ENCODE measurements at places on chromosomes 11 and 22.

GRCh38 chr11:72975778-72976521 lies 161.7 kb downstream of the ATG16L2 start:
- no peak for DNase-seq

- no peak for DNase-seq
These were observed 468.0 kb downstream of the OPCML start for GRCh38 chr11:133064152-133064877.

DNA sequence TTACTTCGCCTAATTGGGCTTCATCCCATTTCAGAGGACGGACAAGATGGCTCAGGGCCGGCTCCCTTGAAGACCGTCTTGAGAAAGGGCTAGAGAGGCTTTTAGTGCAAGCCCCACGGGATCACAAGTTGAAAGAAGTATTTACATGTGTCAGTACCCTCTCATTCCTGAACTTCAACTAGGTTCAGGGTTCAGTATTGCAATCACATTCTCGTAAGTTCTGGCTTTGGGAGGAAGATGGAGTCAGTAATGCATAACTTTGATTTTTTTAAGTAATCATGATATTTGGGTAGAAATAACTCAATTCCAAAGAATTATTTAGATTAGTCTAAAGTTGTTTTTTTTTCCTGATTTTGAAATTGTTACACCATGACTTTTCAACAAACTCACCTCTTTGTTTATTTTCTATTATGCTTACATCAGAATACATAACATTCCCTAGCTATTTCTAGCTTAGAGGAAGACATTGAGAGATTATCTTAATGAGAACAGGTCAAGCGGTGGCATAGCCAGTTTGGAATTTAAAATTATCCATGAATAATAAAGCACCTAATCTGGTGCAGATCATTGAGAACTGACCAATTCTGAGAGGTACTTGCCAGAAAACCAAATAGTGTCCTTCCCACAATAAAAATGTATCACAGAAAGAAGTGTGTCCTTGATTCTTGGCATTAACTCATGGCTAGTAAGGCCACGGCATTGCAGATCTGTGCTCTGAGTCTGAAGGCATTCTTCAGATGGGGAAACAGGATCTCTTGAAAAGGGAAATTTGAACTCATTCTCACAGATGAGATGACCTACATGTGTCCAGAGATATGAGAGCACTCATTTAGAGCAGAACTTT lies 92.1 kb upstream of the BLID start:
- no peak for DNase-seq

- DNase-seq, result no peak
These were observed 38.9 kb downstream of the RELT start for GRCh38 chr11:73414977-73415651.

DNA sequence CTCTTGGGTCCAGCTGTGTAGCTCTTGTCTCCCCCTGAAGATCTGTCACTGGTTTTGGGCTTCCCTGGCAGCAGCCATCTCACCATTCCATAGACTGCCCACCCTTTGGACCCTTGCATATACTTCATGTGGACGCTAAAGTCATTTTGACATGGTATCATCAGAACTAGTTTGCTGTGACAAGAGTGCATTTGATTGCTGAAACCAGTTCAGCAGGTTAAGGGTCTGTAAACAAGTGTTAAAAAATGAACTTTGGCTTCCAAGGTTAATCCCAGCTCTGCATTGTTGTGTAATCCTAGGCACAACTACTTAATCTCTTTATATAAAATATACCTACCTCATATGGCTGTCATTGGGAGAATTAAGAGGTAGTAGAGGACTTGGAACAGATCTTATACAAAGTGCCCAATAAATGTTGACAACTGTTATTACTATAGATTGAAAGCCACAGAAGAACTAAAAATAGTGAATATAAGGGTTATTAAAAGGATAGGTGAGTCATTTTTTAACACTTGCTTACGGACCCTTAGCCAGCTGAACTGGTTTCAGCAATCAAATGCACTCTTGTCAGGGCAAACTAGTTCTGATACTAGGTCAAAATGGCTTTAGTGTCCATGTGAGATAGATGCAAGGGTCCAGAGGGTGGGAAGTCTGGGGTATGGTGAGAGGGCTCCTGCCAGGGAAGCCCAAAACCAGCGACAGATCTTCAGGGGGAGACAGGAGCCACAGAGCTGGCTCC lies 29.4 kb downstream of the CCDC90B start:
- DNase-seq, result no peak

DNA sequence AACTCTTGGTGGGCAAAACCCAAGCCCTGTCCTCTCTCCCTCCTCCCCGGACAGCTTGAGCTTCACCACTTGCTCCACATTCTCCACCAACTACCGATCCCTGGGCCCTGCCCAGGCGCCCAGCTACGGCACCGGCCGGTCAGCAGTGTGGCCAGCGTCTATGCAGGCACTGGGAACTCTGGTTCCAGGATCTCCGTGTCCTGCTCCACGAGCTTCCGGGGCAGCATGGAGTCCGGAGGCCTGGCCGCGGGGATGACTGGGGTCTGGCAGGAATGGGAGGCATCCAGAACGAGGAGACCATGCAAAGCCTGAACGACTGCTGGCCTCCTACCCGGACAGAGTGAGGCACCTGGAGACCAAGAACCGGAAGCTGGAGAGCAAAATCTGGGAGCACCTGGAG lies 68.9 kb upstream of the RTL6 start:
- DNase-seq, result no peak

- DNase-seq, result no peak
These were observed 968 bp downstream of the RHBDD3 start for GRCh38 chr22:29266564-29267461.

- DNase-seq, result no peak
These were observed 25.1 kb upstream of the GUCY1A2 start for GRCh38 chr11:107043242-107044006.

GRCh38 chr22:46104170-46104880 lies 46.0 kb upstream of the PPARA start:
- DNase-seq, result no peak

DNA sequence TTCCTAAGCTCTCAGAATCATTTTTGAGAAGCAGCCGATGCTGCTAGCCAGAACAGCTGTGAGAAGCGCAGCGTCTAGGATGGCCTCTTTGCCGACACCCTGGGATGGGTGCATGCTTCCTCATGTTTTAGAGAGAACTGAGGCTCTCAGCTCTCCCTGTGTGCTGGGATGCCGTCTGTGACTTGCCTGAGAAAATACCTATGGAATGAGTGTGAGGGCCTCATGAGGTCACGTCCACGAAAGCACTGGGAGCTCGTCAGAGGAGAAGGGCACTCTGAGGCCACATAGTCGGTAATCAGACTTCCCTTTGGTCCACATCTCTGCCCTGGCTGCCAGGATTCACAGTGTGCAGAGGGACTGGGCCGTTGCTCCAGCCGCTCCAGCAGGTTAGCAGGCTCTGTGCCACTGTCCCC lies 54.7 kb downstream of the MICAL3 start:
- DNase-seq, result no peak

DNA sequence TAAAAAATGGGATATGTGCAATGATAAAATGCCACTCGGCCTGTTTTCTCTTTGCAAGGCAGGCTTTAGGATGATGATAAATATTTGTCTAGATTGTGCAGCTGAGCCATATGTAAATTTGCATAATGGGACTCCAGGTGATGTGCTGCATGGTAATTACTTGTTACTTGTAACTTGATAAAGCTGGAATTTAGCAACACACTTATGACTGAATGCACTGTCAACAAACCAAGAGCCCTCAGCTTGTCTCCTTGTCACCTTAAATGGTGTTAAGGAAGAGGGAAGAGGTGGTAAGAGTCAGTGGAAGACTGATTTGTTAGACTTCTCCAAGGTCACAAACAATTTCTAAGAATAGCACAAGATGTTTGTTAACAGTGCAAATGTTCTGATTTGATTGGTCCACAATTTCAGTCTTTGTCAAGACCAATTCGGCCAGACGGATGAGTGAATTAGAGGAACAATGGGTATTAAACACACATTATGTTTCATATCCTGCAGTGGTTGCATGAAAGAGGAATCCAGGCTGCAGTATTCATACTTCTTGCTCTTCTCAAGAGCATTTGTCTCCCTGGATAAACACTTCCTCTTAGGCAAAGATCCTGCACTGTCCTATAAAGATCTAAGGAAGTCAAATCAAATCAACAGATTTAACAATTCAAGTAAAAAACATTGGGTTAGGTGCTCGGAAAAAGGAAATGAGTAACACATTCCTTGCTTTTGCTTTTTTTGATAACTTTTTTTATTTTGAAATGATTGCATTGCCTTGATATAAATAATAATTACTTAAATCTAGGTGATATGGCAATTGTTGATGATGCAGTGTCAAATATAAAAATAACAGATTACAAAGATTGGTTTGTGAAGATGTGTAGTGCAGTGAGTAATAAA lies 448.3 kb upstream of the DDI1 start:
- no peak for DNase-seq

GRCh38 chr11:86999859-87000753 lies 37.6 kb upstream of the TMEM135 start:
- DNase-seq, result no peak

- DNase-seq, result no peak
These were observed 86.3 kb downstream of the MORC2 start for GRCh38 chr22:30882184-30882717.

DNA sequence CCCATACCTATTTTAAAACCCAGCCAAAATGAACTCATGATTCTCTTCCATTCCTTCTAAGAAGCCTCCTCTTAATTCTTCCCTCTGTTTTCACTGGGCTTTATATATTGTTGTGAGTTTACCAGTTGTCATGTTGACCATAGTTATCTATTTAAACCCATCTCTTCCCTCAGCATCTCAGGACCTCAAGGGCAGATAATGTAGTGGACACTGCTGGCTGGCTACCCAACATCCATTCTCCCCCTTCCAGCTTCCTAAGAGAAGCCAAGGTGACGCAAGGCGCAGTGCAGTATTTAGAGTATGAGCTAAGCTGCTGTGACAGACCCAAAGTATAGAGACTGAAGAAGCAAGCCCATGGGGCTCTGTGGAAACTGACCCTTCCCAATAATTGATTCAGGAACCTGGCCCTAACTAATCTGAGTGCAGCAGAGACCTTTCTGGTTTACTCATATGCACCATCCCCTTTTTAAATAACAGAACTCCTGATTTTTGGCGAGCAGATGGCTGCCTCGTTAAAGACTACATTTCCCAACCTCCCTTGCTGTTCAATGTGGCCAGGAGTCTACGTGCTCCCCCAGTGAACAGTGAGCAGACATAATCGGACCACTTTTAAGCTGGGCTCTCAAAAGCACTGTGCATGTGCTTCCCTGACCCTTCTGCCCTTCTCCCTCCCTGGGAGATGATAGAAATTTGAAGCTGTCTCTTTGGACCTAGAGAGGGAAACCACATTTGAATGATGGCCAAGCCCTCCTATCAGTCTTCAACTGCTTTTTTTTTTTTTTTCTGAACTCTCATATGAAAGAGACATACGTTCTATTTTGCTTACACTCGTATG lies 28.1 kb upstream of the CREB3L1 start:
- DNase-seq, result no peak

DNA sequence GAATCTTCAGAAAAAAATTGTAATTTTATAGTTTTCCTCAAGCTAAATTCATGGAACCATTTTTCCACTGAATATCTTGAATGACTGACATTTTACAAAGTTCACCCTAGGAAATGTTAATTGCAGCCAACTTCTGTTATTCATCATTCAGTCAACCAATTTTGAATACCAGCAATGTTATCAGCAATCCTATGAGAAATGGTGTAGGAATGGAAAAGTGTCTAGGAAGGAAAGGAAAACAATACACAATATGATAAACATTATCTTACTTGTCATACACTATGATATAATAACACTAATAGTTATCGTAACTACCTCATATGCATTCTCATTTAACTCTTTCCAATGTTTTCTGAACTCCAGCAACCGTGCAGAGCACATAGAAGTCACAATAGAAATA lies 790.5 kb upstream of the LRRC4C start:
- DNase-seq, result no peak

DNA sequence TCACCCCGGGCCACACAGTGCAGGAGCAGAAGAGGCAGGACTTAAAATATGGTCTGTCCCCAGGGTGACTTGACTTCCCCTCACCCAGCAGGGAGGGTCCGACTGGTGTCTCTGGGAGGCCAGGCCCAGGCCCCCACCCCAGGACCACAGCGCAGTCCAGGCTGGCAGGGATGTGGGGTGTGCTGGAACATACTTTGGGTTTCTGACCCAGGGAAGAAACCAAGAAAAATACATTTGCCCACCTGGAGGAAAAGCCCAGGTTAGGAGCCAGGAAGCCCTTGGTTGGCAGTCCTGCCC lies 5.2 kb downstream of the C1QTNF6 start:
- DNase-seq, result no peak

GRCh38 chr11:8776209-8776608 lies 93.6 kb downstream of the RPL27A start:
- no peak for DNase-seq

- DNase-seq, result no peak
These were observed 26.5 kb downstream of the ARHGEF17 start for GRCh38 chr11:73334384-73335203.

DNA sequence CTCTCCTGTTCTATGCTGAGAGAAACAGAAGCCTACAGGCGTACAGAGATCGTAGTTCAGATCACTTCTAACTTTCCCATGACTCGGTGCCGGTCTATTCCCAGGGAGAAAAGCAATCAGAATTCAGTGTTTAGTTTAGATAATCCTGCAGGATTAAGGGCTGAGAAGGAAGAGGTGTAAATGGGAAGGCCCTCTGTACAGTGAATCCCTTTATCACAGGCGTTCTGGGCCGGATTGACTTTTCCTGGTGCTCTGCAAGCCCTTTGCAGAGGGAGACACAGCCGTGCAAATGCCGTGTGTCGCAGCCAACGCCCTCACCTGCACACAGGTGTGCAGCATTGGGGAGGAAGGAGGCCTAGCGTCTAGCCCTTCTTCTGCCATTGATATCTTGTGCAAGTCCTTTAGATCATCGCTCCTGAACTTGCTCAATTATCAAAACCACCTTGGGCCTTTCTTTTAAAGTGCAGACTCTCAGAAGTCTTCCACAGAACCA lies 90.6 kb downstream of the DSCAML1 start:
- no peak for DNase-seq

DNA sequence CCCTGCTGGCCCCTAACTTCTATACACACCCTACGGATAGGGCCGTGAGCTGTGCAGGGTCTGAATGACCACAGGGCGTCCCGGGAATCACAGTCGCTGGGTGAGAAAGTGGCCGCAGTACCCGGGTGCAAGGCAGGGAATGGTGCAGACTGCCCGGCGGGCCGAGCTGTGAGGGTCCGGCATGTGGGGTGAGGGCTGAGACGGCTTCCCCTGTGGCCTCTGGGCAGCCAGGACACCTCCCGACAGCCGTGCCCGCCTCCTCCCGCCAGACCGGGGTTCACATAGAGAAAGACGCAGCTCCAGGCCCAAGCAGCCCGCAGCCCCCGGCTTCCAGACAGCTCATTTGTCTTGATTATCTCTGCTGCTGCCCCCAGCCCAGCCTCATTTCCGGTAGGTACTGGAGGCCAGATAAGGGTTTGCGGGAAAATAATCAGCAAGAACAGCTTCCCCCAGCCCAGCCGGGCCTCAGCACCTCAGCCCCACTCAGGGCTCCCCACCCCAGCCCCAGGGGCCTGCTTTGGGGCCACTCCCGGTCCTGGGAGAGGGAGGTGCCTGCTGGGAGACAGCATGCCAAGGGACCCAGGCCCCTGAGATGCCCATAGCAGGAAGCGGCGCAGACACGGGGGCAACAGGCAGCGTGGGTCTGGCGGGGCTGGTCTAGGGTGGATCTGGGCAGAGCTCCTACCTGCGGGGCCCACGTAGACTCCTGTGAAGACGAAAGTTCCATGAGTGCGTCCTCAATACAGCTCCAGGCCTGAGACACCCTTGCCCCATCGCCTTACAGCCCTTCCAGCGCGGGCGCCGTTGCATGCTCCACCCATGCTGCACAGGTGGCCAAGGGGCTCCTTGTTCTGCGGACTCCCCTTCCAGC lies 123.1 kb downstream of the BRD1 start:
- DNase-seq, result no peak

GRCh38 chr11:86244063-86244521 lies 461 bp upstream of the EED start:
- DNase-seq, result peak; percentile 79

- no peak for DNase-seq
These were observed 539.3 kb downstream of the OPCML start for GRCh38 chr11:132992838-132993631.
